ENCODE measurements at places on chromosomes 4 and X.

DNA sequence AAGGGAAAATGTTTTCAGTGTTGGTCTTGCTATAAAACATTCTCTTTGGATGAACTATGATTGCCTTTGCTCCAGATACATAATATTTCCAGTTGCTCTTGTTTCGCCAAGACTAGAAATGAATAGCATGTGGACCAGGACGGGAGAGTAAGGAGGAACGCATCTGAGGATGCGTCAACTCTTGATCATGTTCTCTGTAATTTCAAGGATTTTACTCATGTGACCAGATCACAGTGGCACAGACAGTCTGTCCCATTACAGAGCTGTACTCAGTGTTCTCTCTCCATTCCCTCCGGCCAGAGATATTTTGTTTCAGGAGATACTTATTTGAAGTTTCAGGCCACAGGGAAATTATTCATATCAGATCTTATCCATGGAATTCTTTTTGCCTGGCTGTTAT lies 266.6 kb downstream of the MID1IP1 start:
- no peak for DNase-seq

DNA sequence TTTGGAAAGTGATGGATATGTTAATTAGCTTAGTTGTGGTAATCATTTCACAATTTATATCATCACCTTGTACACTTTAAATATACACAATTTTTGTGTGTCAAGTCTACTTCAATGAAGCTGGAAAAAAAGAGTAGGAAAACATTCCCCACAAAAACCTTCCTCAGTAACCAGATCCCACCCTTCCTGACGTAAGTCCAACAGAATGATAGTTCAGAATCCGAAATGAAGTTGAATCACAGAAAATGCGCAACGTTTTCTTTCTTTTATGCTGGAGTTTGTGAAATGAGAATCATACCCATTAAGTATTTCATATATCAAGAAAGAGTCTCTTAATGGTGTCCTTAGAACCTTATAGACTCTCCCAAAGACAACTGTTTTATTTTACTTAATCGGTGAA lies 292.9 kb downstream of the USP46 start:
- no peak for DNase-seq

GRCh38 chr4:123163501-123163900 lies 233.1 kb upstream of the SPRY1 start:
- DNase-seq: no peak

DNA sequence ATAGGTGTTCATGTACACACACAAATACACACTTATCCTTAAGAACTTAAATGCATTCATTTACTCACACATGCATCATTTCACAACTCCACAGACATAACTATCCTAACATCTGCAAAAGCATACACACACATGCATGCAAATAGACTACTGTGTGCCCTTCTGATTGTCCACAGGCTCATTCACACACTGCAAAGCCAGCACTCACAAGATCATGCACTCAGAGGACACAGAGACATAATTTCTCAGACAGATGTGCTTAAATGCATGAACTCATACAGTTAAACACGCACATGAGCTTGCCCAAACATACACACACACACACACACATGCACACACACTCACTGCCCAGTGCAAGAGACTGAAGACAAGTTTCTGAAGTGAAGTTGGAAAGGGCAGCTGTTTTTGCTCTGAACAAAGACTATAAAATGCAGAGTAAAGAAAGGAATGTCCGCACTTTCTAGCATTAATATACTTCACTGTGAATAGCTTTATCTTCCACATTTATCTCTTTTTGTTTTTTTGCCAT lies 1018.0 kb upstream of the HS3ST1 start:
- DNase-seq: no peak

DNA sequence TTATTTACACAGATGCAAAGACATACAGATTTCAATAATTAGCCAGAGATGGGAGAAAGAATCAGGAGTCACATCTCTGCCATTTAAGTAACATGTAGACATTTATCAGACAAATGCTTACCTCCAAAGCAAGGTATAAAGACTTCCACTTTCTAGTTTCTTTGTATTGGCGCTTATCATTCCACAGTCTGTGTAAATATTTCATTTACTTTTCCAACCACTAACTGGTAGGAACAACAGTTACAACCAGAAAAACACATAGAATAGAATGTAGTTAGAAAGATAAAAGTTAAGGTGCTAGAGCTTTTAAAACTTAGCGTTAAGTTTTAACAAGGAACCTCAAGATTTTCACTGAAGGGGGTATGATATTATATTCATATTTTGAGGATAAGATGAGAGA lies 40.9 kb upstream of the UGT2B4 start:
- DNase-seq: no peak

DNA sequence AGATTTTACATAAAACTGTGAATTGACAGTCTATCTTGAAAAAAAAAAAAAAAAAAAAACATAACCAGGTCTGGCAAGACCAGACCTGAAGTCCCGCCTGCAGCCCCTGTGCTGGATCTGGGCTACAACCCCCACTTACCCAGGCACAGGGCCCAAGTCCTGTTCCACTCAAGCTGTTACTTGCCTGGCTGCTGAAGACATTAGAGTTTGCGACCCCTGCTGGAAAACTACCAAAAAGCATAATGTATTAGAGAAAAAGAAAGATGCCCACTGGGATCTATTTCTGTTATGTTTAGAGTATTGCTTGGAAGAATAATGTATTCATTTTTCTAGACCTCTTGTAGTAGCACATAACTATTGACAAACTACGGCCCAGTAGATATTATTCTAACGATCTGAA lies 4.7 kb downstream of the HS3ST1 start:
- DNase-seq: no peak

DNA sequence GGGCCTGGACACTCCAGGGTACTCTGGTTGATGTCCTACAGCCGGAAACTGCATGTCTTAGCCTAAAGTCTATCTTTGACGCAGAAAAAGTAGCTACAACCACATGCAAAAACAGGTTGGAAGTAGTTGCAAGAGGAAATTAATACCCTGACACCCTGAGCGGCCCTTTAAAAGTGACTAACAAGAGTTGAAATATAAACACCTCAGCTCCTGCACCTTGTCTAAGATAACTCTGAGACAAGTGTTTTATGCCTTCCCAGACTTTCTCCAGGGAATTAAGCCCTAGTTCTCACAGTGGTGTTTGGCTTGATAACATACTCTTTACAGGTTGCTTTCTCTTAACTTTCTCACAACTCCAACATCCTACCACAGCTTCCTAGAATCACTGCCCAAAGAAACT lies 943.1 kb downstream of the DMD start:
- no peak for DNase-seq

DNA sequence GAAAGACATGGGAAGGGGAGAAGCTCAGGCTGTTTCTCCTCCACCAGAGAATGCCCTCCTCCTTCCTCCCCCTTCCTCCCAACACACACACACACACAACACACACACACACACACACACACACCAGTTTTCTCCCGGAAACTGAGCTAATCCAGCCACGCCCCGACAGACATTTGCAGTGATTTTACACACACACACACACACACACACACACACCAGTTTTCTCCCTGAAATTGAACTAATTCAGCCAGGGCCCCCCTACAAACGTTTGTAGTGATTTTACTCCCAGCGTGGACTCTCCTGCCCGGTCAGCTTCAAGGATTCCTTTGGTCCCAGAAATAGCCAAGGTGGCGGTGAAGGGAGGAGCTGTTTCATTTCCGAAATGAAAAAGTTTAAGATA lies 32.9 kb upstream of the STX18 start:
- no peak for DNase-seq

GRCh38 chr4:100789991-100790390 lies 272.2 kb upstream of the EMCN start:
- no peak for DNase-seq

DNA sequence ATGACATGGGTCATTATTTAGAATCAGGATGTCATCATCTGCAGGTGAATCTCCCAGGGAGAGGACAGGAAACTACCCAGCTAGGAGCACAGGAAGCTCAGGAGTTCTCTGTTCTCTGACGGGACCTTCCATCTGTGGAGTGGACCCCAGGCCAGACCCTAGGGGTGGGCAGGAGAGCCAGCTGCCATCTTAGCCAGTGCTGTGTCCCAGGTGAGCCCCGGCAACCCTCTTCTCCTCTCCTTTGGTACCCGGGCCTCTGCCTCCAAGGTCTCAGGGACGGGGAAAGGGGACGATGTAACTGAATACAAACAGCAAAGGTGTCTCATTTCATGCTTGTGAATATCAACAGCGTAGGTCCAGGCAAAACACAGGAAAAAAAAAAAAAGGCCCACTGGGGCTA lies 48.5 kb downstream of the C4orf50 start:
- no peak for DNase-seq

DNA sequence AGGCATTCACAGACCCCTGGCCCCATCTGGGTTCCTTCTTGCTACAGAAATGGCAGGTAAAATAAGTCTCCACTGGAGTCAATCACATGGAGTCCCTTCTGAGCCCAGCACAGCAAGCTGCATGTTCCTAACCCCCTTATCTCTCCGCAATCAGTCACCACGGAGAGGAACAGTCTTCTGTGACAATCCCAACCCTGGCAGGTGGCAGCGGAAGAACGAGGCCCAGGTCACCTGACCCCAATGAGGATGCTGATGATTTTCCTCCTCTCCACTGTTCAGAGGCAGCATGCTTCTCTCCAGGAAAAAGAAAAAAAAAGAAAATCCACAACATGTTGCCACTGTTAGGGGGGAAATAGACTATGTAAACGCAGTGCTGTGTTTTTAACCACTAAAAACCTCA lies 50.1 kb downstream of the TSPAN5 start:
- DNase-seq: no peak

DNA sequence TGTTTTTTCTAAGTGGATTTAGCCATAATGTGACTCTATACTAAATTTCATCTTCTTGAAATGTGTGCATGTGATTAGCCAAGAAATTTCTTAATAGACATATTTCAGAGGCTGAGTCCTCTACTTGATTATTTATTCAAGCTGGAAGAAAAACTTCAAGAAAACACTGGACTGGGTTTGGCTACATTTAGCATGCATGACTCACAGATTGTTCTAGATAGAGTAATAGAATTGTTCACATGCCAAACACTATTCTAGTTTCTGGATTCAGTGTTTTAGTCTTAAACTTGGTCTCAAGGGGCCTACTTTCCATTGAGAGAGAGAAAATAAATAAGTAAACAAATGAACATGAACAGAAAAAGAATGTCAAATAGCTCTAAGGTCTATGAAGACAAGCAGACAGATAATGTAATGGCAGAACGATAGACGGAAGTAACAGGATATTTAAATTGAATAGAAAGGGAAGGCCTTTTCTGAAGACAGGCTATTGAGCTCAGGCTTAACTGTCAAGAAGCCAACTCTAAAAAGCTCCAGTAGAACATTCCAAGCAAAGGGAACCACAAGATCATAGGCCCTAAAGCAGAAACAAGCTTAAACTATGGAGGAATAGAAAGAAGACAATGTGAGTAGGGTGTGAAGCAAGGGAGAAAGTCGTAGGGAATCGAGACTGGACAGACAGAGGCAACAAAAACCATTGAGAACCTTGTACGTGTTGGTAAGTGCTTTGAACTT lies 104.6 kb downstream of the TMEM144 start:
- DNase-seq: no peak

DNA sequence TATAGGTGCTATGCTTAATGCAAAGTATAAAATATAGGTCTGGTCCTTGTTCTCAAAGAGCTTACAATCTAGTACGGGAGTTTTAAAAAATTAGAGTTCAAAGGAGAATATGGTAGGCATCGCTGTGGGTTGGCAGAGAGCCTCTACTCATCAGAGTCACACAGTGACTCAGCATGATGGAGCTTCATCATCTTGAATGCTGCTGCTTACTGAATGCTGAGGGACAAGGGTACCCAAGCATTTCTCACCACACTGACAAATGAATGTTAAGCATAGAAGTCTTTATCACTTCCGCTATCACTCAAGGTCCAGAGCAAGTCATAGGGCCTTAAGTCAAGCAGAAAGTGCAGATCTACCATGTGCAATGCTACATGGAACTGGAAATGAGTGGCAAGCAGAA lies 268.6 kb upstream of the IGFBP7 start:
- DNase-seq: no peak

DNA sequence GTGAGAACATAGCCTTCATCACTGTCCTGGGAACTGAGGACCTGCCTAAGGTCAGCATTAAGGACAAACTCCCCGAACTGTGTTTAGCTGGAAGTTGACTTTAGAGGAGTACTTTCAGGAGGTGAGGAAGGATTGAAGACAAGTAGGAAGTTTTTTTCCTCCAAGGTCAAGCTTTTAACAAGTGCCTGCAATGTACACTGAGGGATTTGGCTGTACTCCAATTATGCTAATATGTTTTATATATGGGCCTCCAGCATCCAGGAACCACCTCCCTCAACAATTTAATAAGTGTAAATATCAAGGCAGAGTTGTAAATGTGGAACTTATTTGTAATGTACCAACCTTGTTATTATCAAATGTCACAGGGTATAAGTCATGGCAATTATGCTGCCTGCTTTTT lies 726.2 kb downstream of the RPA4 start:
- no peak for DNase-seq

- DNase-seq: no peak
Measured at GRCh38 chrX:154026136-154027021, 6.7 kb upstream of the IRAK1 start.

DNA sequence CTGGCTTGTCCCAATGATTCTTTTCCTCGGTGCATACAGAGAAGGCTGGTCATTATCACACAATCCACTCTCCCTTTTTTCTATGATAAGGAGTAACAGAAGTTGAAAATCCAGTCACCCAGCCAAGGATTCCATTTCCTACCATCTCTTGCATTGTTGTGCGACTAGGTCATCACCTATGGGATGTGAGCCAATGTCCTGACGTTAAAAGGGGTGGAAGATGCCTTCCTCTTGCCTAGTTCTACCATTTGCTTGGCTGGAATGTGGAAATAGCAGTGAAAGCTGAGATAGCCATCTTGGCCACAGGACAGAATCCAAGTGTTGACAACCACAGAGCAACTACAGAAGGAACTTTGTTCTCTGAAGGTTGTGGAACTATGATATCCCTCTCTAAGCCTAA lies 132.2 kb upstream of the KIT start:
- no peak for DNase-seq

DNA sequence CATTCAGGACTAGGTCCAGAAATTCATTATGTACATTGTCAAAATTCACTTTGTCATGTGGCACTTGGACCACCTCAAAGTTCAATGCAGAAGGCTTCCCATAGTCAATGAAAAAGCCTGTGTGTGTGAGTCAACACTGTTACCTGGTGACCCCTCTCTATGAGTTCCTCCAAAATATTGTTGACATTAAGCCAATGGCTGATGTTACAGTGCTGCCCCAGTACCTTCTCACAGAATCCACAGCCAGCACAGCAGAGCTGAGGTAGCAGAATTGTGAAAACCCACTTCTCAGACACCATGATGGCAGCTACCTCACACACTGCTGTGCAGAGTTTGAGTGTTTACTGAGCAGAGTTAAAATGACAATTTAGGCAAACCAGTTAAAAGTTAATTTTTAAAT lies 22.4 kb upstream of the UGT2B4 start:
- no peak for DNase-seq

DNA sequence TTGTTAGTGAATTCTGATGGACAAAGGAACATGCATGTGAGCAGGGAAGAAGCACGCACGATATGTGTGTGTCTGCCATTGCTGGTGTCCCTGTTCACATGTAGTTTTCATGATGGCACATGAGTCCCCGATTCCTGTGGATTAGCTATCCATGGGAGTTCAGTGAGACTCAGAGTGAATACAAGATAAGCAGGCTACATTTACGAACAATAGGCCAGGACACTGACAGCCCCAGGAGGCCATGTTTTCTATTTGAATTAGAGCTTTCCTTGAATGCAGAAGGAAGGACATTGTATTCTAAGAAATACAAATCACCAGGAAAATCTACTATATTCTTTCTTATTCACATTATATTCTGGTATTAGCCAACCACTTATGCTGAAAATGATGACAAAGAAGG lies 171.4 kb downstream of the PPP1R2C start:
- DNase-seq: no peak

- no peak for DNase-seq
Measured at GRCh38 chr4:48979914-48980579, 6.0 kb upstream of the CWH43 start.
